ENCODE measurements at places on chromosomes 16 and 17.

DNA sequence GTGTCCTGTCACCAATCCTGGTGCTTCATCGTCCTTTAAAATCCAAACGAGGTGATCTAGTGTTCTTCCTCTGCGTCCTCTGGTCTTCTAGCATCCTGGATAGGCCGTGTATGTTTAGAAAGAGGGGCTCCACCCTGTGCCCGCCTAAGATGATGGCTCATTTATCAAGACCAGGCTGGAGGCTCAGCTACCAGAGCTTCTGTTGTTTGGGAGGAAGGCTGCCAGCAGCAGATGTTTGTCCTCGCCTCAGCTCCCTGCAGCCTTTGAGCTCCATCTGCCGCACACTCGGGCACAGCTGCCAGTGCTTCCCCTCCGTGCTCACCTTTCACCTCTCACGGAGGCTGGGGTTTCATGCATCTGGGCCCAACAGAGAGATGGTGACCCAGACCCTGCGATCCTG is 954.7 kb upstream of the RBFOX1 start:
- no peak for DNase-seq

- no peak for DNase-seq
Measured at GRCh38 chr17:66301367-66301863, 998 bp upstream of the PRKCA start.

GRCh38 chr17:43924558-43924957 is 17.2 kb upstream of the MPP2 start:
- DNase-seq, result no peak

DNA sequence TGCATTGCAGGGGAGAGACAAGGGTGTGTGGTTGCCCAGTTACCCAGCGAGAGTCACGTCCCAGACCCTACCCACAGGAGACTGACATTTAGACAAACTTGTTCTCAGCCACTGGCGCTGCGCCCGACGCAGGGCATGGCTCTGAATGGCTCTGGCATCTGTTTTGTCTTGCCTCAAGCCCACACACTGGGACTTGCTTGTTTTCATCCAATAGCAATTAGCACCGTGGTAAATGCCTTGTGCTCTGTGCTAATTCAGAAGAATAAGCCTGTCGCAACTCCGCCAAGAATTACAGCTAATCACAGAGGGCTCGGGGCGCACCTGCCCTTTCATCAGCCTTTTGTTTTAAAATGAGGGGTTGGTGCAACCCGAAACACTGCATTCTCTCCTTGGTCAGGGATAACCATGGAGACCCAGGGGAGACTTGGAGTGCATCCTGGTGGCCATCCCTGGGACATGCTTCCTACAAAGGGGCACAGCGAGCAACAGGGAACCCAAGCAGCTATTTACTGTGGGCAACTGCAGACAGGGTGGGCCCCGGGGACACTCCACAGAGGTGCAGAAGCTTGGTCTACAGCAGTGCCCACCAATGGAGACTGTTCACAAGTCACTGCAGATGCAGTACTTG is 220.6 kb upstream of the ZFHX3 start:
- DNase-seq, result no peak

DNA sequence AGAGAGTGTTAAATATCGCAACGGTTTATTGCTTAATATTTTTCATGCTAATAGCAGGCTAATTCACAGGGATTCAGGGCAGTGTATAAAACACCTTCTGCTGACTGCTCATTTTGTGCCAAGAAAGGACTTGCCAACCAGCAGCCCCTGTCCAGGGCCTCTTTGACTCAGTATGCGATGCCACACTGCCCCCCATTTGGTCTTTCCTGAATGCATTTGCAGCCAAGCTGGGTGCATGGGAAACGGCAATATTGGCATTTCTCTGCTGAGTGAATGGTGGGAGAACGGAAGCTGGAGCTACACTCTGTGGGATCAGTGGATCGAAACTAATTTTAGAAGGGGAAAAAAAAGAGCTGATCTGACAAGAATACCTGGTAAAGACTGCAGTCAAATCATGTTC is 152.9 kb upstream of the C16orf82 start:
- no peak for DNase-seq

DNA sequence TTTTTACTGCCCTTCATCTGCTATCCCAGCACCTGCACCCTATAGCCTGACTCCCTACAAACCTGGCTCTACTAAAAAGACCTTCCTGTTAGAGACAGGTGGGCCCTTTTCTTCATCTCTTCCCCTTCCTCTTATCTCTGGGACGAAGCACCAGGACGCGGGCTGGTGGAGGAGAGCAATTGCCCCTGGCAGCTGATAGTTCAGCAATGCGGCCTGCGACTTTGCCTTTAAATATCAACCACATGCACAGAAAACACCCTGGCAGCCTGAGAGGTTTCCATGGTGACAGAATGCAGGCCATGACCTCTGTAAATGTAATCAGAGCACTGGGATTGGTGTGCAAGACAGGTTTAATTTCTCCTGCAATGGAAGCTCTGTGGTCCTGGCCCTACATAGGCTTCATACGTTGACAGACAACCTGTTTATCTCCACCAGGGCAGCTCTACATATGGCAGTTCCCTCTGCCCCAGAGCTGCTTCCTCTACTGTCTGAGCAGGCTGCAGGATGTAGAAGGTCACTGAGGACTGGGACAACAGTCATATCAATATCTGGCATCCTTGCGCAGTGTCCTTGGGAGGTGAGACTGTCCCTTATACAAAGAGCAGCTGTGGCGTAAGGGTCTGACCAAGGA is 10.0 kb upstream of the SKAP1 start:
- peak; percentile 34 for DNase-seq

DNA sequence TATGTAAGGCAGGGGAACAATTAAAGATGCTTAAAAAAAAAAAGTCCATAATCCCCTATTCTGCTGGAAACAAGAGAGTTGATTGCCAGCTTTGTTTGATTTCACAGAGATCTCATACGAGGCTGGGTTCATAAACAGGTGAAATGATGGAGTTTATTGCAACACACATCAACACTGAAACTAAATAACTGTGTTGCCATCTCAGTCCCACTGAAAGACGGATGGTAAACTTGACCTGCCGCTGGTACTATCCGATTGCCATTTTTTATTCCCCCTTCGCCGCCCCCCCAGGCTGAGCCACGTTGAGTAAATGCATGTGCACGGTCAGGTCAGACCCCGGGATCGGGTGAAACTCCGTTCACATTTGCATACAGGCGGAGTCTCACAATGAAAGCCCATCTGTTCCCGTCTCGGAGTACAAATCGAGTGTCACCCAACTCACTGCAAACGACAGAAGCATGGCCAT is 119.2 kb downstream of the SKAP1 start:
- no peak for DNase-seq

DNA sequence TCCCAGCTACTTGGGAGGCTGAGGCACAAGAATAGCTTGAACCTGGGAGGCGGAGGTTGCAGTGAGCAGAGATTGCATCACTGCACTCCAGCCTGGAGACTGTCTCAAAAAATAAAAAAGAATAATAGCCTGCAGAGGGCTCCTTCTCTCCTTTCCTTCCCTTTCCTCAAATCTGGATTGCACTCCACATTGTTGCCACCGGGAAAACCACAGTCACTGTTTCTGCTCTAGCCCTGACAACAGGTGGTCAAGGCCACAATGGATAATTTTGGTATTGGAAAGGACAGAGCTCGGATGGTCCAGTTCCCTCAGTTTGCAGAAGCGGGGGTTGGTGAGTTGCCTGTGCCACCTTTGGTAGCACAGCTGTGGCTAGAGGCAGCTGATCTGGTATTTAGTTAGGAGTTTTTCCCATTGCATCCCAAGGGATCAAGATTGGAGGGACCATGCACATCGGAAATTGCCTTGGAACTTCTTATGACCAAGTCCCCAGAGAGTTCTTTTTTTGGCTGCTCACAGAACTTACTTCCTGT is 44.7 kb upstream of the PRSS54 start:
- no peak for DNase-seq

DNA sequence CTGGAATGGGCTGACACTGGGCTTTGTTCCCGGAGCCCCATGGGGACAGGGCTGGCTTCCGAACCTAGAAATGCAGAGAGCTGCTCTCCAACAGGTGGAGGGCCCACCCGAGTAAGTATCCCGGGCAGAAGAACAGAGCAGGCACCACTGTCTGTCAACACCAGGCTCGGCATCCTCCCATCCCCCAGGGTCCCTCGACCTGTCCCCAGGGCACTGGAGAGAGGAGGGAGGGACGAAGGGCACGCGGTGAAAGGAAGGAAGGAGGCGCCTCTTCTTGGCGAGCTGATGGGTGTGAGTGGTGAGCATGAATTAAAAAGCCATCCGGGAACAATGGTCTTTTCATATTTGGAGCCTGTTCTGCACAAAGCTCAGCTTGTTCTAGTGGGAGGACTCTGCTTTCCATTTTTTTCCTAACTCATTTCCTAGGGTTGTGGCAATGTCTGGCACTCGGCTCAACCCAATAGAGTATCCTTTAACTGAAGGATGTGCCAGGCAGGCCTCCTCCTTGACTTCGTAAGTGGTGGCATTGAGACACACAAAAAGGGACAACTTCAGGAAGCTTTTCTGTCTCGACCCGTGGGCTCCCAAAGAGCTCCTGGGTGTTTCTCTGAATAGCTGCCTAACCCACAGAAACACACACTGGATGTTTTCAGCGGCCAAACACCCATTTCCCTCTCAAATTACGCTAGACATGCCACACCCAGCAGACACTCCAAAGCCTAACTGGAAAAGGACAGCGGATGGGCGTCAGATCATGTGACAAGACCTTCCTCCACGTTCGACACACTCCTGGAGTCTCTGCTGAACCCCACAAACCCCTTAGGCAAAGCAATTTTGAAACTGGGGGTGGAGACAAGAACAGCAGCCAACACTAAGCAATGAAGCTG is 47.7 kb downstream of the ZFHX3 start:
- DNase-seq, result no peak

- DNase-seq, result no peak
Measured at GRCh38 chr16:49884033-49885015, 28.4 kb upstream of the ZNF423 start.

- no peak for DNase-seq
Measured at GRCh38 chr16:58490065-58490464, 9.9 kb upstream of the NDRG4 start.

GRCh38 chr17:31907342-31907962 is 5.9 kb upstream of the UTP6 start:
- DNase-seq, result no peak

- no peak for DNase-seq
Measured at GRCh38 chr17:57875290-57876022, 25.6 kb upstream of the MRPS23 start.

DNA sequence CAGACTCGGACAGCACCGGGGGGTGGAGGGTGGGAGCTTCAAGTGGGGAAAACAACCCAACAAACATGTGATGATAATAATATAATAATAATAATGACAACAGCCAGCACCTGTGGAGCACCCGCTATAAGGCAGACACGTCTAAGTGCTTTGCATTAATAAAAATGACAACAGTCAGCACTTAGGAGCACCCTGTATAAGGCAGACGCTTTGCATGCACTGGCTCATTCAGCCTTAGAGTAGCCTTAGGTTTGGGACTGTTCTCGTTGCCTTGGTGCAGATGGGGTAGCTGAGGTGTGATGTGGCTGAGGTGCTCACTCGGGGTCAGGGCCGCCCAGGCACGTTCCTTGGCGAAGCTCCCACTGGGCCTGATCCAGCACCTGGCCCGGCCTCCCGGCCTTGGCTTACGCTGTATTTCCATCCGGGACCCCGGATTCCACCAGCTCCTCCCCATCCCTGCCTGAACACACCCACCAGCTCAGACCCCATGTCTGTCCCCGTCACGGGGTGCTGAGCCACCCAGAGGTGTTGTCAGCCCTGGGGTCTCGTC is 144.0 kb upstream of the CIBAR2 start:
- DNase-seq, result no peak

DNA sequence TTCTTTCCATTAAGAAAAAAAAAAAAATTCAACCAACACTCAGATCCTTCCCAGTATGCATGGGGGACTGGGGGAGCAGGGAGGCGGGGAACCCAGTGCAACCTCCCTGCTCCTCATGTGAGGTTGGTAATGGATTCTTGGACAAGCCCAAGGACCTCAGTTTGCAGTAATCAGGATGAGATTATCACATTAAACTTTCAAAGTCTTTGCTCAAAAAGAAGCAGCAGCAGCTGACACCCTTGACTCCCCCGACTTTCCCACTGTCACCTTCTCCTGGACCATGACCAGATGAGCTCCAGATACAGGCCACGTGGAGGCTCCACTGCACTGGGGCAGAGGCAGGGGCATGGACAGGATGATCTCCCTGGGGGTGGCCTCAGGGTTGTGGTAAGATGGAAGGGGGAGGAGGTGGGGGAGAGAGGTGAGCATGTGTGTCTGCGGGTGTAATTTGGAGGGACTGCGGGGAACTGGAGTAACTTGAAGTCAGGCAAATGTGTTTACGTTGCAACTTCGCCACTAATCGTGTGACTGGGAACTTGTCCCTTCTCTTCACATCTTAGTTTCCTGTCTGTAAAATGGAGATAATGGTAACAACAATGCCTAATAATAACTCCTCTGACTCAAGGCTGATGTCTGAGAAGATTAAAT is 19.8 kb downstream of the ZNF385C start:
- no peak for DNase-seq

DNA sequence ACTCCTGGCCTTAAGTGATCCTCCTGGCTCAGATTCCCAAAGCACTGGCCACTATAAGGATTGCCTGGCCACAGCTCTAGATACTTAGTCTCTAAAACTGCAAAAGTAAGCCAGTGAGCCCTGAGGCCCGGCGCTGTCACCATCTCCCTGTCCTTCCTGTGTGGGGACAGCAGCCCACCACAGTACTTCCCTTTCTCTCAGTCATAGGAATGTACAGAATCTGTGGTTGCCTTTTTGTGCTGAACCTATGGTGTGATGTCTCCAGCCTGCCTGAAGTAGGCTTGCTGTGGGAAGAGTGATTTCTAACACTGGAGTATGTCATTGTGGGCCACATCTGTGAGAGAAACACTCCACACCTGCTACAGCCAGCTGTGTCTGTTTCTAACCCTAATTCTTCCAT is 24.7 kb downstream of the NTAN1 start:
- DNase-seq, result no peak

DNA sequence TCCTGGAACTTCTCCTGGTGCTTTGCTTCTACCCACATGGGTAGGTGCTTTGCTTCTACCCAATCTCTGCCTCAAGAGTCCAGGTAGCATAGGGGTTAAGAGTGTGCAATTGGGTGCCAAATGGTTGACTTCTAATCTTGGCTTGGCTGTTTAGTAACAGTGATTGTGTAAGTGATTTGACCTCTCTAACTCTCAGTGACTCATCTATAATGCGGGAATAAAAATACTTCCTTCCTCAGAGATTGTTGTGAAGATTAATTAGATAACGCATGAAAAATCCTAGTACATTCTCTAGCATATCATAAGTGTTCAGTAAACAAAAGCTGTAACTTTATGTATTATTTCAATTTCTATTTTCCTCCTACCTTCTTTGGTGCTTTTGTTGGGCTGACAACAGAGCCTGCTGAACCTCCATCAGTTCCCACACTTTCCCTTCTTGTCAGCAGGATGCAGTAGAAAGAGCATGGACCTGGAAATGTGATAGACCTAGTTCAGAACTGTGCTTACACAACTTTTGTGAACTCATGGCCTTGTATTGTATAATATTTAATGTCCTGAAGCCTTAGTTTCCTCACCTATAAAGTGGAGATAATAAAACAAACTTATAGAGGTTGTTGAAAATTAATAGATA is 72.9 kb upstream of the SMIM36 start:
- no peak for DNase-seq

- DNase-seq, result peak; percentile 49
Measured at GRCh38 chr17:47324224-47325020, 667 bp downstream of the EFCAB13 start.

- DNase-seq, result no peak
Measured at GRCh38 chr17:58789831-58790230, 34.2 kb downstream of the PPM1E start.

GRCh38 chr17:74274060-74274708 is at the start of gene DNAI2:
Gene DNAI2, plus strand, starts transcription at chr17:74274234. Its CDS starts 7,584 bp downstream, at chr17:74281818.
- peak; percentile 39 for DNase-seq

GRCh38 chr17:57271821-57272220 is 15.5 kb downstream of the MSI2 start:
- DNase-seq, result no peak

GRCh38 chr17:34365340-34365739 is 2.3 kb upstream of the CCL1 start:
- no peak for DNase-seq
